ACHN (cell line): ENCODE measurements at places on chromosomes 2 and 18.

GRCh38 chr18:55477860-55478581, 110.0 kb downstream of the TCF4 start:
- DNase-seq: no peak

- DNase-seq: no peak
Observed at GRCh38 chr2:144598906-144599305, 79.0 kb upstream of the ZEB2 start.

- peak; percentile 72 for DNase-seq
Observed at GRCh38 chr2:17851731-17852585, 26.5 kb upstream of the KCNS3 start.

DNA sequence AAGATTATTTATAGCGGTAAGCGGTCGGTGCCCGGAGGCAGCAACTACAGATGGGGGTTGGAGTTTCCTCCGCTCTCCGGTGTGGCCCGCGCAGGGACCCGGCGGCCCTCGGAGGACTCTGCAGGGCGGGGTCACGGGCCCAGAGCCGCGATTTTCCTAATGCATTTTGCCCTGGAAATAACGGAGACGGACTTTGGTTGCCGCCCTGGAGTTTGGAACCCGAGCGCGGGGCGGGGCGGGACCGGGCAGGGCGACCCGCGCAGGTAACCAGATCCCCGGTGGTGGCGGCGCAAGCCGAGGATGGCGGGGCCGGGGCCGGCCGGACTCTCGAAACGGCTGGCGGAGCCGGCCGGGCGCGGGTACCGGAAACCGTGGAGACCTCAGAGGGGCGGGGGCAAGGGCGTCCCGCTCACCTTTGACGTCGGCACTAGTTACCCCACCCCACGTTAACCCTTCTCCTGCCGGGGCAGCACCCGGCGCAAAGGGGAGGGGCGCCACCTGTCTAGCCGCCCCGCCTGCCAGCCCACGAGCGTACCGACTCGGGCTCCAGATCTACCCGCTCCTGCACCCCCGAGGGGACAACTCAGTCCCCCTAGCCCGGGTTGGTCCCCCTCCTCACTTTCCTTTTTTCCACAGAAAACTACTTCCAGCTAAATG, 2.9 kb downstream of the CYP26B1 start:
- DNase-seq: peak; percentile 81

GRCh38 chr18:62454527-62454926, 68.3 kb upstream of the ZCCHC2 start:
- no peak for DNase-seq

DNA sequence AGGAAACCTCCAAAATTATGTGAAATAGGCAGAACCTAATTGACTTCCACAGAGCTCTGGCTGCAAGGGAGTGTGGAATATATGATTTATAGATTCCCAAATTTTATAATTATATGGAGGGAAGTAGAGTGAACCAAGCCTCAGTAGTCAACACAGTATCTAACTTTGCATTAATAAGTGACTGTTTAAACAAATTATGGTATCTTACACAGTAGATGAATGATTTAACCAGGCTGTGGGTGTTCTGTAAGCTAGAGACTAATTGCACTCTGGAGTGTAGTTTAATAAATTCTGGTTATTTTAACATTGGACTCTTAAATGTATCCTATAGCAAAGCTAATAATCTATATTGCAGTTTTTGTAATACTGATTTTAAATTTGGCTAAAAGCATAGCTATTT, 183.5 kb downstream of the KIAA1328 start:
- DNase-seq: no peak

GRCh38 chr18:10047237-10047636, 133.4 kb downstream of the VAPA start:
- DNase-seq: no peak

DNA sequence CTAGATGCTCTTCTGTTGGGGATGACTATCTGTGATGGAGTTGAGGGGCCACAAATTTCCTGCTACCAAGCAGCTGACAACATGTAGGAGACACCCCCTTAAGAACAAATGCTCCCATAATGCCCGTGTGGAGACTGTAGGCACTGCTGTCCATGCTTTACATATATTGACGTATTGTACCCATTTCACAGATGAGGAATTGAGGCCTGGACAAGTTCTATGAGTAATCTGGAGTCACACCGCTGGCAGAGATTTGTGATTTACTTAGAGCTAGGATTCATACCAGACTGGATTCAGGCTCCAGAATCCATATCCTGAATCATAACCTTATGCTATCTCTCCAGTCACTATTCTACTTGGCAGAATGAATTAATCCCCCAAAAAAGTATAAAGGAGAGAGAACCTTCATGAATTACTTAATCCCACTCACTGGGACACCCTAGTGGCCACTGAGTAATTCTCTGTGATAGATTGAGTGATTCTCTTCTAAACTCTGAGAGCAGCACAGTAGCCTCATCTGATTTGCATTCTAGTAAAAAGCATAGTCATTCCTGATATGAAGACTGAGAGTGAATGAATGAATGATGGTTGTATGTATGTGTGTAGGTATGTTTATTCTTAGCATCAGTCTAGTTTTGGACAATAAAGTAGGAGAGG, 460.7 kb upstream of the MEIS1 start:
- DNase-seq: no peak

GRCh38 chr2:197647961-197648690, 27.3 kb downstream of the RFTN2 start:
- DNase-seq: no peak

GRCh38 chr2:232537079-232537478, 2.4 kb upstream of the CHRNG start:
- no peak for DNase-seq

DNA sequence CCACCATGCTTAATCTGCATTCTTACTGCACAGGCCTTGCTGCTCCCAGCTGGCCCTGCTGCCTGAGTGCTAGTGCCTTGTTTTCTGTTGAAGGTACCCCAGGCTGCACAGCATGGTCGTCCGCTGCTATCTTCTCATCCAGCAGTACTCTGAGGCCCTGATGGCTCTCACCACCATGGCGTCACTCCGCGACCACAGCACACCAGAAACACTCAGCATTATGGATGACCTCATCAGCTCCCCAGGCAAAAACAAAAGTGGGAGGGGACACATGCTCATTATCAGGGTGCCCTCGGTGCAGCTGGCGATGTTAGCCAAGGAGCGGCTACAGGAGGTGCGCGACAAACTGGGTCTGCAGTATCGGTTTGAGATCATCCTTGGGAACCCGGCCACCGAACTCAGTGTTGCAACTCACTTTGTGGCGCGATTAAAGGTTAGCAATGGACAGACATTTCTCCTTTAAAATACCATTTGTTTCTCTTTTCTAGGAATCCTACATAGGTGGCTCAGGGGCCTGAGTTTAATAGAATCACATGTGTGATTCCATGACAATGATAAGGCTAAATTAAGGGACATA, 110.5 kb downstream of the ESCO1 start:
- DNase-seq: no peak

- DNase-seq: no peak
Observed at GRCh38 chr2:166074430-166074829, 53.4 kb downstream of the SCN1A start.

DNA sequence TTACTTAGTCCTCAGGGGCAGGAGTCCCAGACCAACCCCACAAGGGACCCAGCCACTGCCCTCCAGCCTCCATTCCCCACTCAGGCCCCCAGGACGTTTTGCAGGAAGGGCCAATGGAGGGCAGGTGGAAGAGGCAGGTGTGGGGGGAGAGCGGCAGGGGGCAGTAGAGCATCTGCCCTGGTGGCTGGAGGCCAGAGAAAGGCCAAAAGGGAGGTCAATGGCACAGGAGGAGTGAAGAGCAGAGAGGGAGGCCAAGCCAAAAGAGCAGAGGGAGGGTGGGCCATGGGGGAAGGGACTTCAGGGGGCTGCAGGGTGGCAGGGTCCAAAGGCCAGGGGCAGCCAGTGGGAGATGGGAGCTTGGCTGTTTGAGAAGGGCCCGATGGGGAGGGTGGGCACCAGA, 17.3 kb upstream of the GPR55 start:
- no peak for DNase-seq

DNA sequence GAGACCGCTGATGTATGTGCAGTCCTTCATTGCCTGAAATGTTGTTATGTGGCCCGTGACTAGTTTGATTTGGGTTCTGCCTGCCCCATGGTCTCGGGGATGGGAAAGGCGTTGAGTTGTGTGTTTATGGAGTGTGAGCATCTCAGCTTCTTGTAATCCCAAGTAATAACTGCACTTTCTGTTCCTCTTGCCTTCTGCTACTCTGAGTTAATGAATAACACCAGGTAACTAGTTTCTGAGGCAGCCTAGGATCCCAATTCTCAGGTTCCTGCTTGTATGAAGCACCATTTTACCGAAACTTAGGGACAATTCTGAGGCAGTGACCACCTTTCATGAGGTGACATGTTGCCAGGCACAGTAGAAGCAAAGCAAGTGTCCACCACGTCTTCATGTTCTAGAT, 170.0 kb downstream of the ALK start:
- DNase-seq: no peak

DNA sequence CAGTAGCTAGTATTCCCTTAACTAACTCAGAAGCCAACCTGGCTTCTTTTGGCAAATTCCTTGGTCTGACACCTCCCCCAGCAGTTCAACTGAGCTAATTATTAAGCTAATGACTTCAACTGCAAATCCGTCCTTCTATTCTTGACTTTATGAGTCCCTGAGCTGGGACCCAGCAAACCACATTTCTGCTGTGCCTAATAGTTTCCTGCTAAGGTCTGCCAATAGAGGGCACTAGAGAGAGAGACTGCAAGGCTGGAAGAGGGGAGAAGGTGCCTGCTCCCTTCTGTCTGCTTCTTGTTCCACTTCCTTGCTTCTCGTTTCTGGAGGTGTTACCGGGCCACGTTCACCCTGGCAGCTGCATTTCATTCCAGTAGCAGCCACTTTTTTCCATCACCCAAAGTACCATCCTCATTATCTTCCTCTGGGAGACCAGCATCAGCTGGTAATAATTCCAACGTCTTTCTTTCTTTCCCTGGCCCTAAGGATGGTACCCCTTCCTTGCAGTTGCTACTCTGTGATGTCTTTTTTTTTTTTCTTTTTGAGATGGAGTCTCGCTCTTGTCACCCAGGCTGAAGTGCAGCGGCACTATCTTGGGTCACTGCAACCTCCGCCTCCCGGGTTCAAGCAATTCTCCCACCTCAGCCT, 352.0 kb downstream of the TNS1 start:
- peak; percentile 86 for DNase-seq

GRCh38 chr2:54671875-54672589, 51.4 kb upstream of the EML6 start:
- no peak for DNase-seq

DNA sequence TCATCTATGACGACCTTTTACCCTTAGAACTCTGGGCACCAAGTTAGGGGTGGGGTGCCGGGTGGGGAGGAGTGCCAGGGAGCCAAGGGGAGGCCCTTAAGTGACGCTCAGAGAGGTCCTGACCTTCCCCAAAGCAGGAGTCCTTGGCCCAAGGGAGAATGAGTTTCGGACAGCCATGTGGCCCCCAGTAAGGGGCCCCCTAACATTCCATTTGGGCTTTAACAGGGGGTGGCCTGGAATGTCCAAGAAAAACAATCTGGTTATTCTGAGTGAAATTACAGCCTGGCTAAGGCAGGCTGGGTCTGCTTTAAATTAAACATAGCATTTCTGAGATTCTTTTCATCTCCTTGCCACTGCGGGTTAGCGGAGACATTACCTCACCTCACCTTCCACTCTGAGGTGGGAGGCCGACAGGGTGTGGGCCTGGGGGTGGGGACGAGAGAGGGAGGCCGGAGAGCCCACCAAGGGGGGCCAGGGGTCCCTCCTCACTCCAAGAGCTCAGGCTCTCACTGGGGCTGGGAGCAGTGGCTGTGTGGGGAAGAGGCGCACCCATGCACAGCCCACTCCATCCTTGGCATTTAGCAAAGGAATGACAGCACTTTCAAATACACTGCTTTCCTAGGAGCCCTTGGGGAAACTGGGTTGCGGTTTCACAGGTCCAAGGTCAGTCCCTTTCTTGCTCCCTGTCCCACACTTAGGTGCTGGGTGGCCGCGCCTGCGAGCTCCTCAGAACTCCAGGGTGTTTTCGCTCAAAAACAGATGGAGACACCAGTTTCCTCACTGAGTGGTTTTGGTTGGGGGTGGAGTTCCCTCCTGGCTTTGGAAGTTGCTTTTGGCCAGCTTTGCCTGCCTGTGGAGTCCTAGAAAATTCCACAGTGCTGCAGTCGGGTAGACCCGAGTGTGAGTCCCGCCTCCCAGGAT, 107.4 kb downstream of the POLR1A start:
- DNase-seq: no peak

DNA sequence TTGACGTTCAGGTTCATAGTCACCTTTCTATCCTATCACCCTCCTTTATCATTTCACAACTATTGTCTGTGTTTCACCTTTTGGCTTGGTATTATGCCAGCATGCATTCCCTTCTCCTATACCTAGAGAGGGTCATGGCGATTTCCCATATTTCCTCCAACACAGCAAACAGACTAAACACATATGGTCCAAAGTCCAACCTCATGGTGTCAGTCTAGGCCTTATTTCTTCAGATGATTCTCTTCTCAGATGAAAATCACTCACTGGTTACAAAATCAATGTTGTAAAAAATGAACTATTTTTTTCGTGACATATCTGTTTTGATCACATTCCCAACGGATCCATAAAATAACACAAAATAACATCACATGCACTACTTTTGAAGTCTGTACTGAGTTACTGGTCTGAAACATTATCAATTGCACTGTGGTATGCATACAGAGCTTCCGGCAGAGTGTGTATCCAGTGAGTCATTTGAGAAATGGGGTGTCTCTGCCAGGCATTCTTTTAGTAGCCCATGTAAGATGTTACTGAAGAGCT, 204.8 kb upstream of the GALNT5 start:
- peak; percentile 56 for DNase-seq

- peak; percentile 67 for DNase-seq
Observed at GRCh38 chr2:209977386-209978239, 24.8 kb upstream of the RPE start.

- DNase-seq: no peak
Observed at GRCh38 chr2:60125611-60126426, 427.6 kb downstream of the BCL11A start.

GRCh38 chr2:96872591-96873349, 2.9 kb upstream of the SEMA4C start:
- no peak for DNase-seq

- no peak for DNase-seq
Observed at GRCh38 chr2:234198976-234199375, 148.5 kb downstream of the SPP2 start.

- DNase-seq: peak; percentile 22
Observed at GRCh38 chr2:103292573-103292972, 530.7 kb downstream of the TMEM182 start.

DNA sequence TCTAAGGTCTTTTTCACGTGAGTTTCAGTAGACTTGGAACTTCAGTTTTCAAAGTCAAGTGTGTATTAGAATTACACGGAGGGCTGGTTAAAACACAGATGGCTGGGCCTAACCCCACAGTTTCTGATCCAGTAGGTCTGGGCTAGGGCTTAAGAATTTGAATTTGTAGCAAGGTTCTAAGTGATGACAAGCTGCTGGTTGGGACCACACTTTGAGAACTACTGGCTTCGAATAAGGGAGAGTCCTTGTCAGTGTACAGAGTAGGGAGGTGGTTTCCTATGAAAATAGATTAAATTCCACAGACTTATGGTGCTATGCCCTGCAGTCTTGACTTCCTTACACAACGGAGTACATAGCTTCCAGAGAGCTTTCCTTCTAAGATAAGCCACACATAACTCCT, 4.5 kb downstream of the RHOB start:
- no peak for DNase-seq
